CD8-positive, alpha-beta T cell (primary cell): ENCODE measurements at places on chromosomes 5 and 9.

GRCh38 chr5:96660971-96661854, 963 bp upstream of the CAST start:
- DNase-seq: peak; percentile 43

GRCh38 chr9:106829666-106830408, 33.1 kb upstream of the ZNF462 start:
- DNase-seq: no peak

DNA sequence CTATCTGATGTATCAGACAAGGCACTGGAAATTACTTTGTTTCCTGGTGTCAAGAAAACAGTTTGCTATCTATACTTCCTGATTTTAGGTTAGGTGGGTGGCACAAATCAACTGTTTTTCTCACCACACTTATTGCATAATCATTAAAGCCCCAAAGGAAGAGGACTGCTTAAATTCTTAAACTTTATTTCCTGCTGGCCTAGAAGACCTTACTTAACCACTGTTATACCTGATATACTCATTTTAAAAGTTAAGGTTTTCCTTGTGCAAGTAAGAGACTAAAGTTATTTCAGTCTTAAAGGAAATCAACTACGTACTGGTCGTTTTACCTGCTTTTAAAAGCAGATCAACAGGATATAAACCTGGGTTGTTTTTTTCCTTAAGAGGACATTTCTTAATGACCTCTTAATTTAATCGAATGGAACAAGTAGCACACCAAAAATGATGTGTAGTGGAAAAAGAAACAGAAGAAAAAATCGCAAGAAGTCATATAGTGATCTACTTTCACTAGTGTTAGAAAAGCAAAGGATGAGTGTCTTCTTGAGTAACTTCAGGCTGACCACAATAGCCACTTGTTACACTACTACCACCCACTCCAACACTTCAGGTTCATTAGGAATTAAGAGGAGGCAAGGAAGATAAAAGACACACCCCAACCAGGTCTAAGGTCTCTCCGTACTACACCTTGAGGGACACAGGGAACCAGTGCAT, 974 bp downstream of the CLINT1 start:
- peak; percentile 65 for DNase-seq

- DNase-seq: peak; percentile 43
Observed at GRCh38 chr5:95835682-95836385, 13.3 kb upstream of the GLRX start.

DNA sequence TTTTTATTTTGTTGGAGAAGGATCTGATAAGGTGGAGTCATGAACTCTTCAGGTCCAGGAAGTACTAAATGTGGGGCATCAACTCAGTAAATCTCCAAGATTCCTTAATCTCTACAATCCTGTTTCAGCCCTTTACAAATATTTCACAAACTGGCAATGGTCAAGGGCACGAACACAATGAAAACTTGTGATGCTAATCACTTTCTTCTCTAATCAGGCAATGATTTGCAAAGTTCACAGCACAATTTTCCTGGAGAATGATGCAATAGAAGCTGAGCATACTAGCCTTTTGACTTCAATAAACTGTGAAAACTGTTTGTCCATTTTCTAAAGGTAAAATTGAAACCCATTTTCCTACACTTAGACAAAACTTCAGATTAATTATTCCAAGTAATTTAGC, 16.9 kb downstream of the GDF9 start:
- no peak for DNase-seq

- no peak for DNase-seq
Observed at GRCh38 chr5:124480022-124480421, 266.4 kb downstream of the ZNF608 start.

DNA sequence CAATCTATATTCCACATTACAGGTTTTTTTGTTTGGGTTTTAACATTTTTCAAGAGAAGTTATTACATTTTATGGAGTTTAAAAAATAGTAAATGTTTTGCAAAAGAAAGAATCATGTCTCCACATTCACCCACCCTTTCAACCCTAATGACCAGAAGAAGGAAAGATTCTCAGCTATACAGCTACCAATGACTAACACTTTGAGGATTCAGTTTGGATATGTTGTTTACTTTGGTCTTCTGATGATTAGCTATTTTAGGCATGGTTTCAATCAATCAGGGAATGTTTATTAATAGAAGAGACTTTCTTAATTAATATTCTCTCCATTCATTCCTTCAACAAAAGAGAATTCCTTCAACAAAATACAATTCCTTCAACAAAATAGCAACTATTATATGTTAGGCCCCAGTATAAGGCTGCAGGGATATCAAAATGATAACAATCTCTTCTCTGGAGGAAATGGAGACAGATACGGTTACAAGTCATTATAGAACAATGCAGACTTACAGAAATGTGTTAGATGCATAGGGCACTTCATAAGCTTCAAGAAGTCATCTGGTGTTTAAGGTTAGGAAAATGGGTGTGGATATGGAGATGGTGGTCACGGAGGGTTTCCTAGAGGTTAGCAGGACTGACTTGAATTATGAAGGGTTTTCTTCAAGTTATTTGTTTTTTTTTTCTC, 9.3 kb upstream of the NR3C1 start:
- no peak for DNase-seq

DNA sequence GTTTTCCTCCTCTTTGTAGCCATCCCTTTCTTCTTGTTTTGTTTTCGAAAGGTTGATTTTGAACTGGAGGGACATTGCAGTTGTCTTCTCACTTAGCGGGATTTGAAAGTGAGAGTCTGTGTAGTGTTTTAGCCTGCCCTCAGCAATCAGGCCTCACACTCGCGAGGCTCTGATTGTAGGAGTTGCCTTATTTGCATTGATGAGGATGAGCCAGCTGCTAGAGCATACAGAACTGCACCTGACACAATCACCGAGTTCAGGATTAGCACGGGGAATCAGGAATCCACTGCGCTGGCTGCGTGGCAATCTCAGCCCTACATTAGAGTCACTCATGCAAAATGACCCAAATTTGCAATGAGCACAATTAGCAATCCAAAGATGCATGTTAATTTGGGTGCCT, 122.5 kb upstream of the TMEM161B start:
- no peak for DNase-seq

GRCh38 chr9:112017878-112018277, 121.3 kb downstream of the UGCG start:
- DNase-seq: no peak

DNA sequence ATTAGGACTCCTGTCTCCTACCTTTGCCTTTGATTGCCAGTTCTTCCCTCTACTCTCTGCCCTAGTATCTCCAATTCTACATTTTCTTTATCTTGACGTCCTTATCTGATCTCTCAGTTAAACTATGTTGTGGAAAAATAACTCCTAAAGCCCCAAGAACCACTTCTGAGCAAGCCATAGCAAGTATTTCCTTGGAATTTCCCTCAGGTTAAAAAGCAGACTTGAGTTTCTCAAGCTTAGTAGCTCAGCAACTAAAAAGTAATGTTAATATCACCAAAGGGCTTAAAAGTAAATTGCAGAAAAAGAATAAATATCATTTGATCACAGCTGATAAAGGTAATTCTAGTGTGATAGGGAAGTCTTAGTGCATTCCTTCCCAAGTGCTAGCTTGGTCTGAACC, 13.2 kb upstream of the HSPB3 start:
- DNase-seq: no peak

- DNase-seq: no peak
Observed at GRCh38 chr9:86519066-86519615, 164.9 kb upstream of the TUT7 start.

GRCh38 chr5:78377718-78378105, 17.3 kb downstream of the SCAMP1 start:
- DNase-seq: no peak

GRCh38 chr9:86521977-86522376, 167.8 kb upstream of the TUT7 start:
- DNase-seq: no peak

DNA sequence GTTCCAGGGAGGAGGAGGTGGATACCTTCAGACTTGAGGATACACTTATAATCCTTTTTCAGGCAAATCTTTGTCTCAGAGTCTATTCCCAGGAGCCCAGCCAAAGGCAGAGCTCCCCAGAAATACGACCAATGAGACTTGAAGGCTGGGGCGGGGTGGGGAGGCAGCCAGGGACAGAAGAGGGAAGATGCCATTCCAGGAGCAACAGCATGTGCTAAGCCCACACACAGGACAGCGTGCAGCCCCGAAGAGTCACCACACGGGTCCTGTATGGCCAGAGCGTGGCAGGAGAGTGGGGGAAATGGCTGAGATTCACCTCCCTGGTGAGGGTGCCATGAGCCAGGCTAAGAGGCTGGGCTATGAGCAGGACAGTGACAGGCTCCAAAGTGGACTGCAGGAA, 35.2 kb downstream of the WHRN start:
- no peak for DNase-seq

GRCh38 chr5:116395631-116396203, 178.9 kb downstream of the SEMA6A start:
- DNase-seq: no peak

GRCh38 chr5:129724222-129724621, 23.7 kb upstream of the MINAR2 start:
- no peak for DNase-seq
